ENCODE measurements at places on chromosomes 7 and 10.

DNA sequence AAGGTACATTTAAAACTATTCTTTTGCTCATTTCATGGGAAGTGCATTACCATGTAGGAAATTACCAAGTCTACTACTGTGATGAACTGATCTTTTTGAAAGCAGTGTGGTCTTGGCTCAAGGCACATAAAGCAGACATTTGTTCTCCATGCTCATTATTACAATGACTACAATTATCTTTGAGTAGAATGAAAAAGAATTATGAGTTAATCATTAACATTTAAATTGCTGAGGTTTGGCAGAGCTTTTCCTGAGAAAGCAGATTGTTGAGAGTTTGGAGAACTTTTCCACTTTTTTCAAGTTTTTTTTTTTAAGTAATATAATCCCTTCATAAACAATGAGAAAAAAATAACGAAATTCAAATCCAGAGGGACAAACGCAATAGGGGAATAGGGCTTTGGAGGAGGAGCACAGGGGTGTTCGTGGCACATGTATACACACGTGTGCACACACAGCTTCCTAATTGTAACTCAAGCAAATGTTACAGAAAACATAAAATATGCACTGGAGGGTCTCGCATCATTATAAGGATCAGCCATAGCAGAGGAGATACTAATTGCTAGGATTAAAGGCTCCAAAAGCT, 8.9 kb upstream of the CUBN start:
- DNase-seq: no peak

DNA sequence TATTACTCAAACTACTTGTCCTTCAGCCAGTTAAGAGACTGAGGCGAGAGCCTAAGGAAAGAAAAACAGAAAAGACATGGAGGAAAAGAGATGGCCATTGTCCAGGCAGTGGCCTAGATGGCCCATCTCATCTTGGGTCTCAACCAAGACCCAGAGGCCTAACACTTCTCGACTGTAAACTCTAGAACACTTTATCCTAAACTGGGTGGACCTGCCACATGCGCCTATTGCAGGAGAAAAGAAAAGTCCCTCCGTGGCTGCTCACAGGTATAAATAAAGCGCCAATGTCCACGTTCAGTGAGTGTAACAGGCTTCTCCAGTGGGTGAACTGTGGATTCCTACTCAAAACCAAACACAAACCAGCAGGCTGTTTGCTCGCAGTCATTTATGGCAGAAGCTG, 92.7 kb upstream of the DDC start:
- no peak for DNase-seq

GRCh38 chr7:135710417-135711138, 17.4 kb downstream of the SLC13A4 start:
- DNase-seq: no peak

- DNase-seq: peak; percentile 49
Observed at GRCh38 chr7:132255898-132256297, 320.4 kb downstream of the PLXNA4 start.

GRCh38 chr7:132614428-132615318, 38.4 kb upstream of the PLXNA4 start:
- DNase-seq: peak; percentile 53

- DNase-seq: no peak
Observed at GRCh38 chr7:139033346-139034114, 2.3 kb downstream of the ZC3HAV1L start.

DNA sequence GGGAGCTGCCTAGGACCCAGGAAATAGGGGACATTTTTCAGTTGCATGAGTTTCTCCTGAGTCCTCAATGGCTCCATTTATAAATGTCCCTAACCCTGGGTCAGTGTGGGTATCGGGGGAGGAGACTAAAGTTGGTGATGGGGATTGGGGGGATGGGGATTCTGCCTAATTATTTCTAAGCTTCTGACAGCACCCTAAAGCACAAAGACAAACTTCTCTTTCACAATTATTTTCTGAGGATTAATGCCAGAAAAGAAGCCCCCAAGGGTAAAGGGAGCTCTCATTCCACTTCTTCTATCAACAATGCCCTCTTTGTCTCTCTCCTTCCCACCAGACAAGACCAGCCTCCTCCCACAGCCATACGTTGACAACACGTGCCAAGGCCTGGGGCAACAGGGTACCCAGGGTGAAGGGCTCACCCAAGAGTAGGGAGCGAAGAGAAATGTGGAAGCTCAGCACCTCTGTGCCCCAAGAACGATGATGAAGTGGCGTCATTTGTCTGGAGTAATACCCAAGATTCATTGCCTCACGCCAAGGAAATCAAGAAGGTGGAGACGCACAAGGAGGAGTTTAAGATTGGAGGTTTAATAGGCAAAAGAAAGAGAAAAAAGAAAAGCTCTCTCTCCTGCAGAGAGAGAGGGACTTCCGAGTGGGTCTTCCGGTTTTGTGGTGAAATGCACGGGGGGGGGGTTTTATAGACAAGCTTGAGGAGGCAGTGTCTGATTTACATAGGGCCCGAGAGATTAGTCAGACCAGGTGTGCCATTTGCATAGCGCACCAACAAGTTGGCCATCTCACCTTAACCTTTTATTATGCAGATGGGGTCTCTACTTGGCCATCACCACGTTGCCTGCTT, 14.4 kb upstream of the GJC3 start:
- DNase-seq: no peak

GRCh38 chr7:66083677-66084076, 8.1 kb downstream of the ASL start:
- no peak for DNase-seq

DNA sequence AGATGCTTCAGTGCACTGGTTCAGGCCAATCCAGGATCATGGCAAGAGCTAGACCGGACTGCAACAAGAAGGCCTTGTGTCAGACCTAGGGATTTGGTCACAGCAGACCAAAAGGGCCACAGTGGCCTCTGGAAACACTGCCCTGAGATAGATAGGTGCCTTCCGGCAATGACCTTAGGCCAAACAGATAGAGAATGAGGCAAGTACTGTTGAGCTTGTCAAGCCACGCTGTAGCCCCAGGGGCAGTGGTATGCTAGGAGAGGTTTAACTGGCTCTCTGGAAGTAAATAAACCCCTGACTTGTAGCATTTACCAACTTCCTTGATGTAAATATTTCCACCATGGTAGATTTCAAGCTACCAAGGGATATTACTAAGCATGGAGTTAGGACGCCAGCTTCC, 197.5 kb downstream of the GRID1 start:
- DNase-seq: no peak

DNA sequence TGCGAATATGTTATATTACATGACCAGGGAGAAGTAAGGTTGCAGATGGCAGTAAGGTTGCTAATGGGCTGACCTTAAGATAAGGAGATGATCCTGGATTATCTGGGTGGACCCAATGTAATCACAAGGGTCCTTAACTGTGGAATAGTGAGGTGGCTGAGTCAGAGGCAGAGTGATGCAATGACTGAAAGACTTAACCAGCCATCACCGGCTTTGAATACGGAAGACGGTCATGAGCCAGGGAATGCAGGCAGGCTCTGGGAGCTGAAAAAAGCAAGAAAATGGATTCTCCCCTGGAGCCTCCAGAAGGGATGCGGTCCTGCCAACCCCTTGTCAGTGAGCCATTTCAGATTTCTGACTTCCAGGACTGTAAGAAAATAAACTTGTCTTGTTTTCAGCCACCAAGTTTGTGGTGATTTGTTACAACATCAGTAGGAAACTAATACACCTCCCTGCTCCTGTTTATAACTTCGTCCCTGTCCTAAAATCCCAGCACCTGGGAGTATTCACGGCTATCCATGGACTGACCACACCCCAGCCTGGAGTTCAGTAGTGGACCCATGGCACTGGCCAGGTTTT, 4.6 kb upstream of the C10orf95 start:
- DNase-seq: no peak

- DNase-seq: no peak
Observed at GRCh38 chr7:52616552-52616951, 418.9 kb upstream of the POM121L12 start.

DNA sequence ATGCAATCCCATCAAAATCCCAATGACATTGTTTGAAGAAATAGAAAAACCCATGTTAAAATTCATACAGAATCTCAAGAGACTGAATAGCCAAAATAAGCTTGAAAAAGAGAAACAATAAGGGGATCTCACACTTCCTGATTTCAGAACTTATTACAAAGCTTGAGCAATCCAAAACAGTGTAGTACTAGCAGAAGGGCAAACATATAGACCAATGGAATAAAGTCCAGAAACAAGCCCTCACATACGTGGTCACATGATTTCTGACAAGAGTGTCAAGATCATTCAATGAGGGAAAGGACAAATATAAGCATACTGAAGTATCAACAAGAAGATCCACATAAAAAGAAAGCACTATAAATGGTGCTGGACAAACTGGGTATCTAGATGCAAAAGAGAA, 31.9 kb downstream of the MICU1 start:
- no peak for DNase-seq

DNA sequence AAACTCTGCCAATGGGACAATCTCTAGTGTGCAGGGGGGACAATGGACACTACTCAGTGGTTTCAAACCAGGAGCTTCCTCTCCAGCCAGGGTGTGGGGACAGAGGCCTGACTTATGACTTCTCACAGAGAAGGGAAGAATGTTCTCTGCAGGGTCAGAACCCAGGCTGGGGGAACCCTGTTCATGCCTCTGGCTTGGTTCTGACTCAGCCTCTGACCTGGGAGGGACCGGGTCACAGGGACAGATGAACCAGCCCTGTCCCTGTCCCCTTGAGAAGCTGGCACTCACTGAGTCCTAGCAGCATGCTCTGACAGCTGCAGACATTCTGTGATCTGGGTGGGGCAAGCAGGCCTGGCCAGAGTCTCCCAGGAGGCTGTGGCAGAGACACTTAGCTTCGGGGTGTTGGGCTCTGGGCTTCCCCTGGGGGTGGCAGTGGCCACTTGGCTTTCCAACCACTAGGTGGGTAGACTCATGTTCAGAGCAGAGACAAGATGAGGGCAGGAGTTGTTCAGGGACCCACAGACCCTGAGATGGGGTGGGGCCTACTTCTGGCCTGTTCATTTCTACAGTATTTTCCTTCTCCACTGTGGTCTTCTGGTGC, 13.6 kb downstream of the TSPAN15 start:
- no peak for DNase-seq

All from NCI-H2227 treated with DMSO at 0.1 percent for 48 hours (cell line).